ENCODE measurements at places on chromosomes 11 and 22.

- DNase-seq = no peak
These were observed 11.2 kb downstream of the GUCD1 start for GRCh38 chr22:24543679-24544243.

DNA sequence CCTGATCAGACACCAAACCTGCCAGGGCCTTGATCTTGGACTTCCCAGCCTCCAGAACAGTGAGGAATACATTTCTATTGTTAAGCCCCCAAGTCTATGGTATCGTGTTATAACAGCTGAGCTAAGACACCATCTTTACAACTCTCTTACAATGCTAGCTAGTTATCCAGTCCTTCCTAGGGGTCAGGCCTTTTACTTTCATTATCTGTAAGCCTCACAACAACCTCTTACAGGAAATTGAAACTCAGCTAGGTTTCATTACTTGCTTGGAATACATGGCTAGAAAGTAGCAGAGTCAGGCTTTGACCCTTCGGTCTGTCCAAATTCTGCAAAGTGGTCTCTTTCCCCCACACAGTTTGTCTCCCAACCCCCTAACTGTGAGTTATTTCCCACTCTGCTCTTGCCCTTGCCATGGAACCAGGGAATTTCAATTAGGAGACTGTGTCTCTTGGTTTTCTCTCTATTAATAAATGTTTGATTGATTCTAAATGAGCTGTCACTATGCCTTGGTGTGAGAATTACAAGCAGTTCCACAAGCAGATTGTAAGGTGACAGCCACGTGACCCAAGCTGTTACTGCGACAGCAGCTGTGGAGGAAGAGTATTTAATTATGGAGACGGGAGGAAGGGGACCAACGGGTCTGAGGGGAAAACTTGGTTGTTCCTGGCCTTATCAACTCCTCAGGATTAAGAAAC is 38.4 kb upstream of the CLMP start:
- peak; percentile 41 for DNase-seq

DNA sequence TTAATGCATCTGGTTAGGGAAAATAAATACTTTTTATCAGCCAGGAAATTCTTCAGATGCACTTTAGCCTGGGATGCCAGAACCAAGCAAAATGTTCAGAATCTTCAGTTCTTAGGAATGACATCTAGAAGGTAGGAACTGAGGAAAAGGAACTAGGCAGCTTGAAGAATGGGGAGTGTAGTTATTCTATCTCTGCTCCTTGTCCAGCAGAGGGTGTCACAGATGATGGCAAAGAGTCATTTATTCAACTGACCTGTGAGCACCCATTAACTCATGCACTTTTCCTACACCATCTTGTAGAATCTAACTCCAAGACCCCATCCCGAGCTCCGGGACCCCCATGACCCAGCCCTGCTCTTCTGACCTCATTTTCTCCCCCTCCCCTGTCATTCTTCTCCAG is 122.1 kb upstream of the ISX start:
- no peak for DNase-seq

GRCh38 chr11:129720156-129720555 is 95.5 kb upstream of the TMEM45B start:
- no peak for DNase-seq

- DNase-seq = no peak
These were observed 749.2 kb downstream of the NTM start for GRCh38 chr11:132119573-132119972.

DNA sequence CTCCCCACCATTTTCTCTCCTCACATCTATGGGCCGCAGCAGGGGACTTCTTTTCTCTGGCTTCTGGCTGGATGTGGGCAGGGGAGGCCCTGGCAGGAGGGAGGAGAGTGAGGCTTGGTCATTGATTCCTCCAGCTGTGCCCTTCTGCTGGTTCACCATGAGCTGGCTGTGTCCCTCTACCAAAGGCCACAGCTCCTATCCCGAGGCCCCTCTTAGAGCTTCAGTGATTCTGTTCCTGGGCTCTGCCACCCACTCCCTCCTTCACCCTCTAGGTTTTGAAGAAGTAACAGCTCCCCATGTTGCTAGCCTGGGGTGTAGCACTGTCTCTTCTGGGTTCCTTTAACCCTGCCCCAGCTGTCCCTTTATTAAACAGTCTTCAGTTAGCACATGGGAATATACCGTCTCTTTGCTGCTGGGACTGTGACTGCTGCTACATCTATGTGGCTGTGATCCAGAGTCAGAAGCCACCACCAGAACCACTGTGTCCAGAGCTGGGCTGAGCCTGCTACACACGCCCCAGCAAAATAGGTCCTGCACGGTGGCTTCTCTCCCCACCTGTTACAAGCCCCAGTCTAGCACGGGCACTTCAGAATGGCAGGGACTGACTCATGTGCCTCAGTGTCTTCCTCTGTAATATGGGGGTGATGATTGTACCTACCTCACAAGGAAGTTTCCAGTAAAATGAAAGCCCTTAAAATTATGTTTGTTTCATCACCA is 578 bp upstream of the PARVG start:
- no peak for DNase-seq

DNA sequence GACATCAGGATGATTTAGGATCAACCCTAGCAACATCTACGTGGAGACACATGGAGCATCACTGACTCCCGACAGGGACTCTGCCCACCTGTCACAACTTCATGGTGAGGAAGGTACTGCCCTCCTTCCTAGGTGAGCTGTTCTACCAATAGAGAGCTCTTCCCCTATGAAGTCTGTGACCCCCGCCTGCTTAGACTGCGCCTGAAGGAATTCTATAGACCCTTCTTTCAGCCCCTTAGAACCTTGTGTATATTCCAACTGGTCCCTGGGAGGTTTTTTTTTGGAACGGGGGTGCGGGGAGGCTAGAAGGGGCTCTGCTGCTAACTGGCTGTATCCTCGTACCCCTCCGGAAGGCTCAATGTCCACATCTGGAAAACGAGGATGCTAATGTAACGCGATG is 566 bp downstream of the INTS4 start:
- DNase-seq = no peak

GRCh38 chr22:37556710-37557109 is 3.6 kb upstream of the CDC42EP1 start:
- no peak for DNase-seq

GRCh38 chr11:108025387-108026080 is 16.8 kb downstream of the CUL5 start:
- peak; percentile 8 for DNase-seq

- no peak for DNase-seq
These were observed 41.0 kb downstream of the BUD13 start for GRCh38 chr11:116731821-116732220.

- DNase-seq = no peak
These were observed 530.4 kb upstream of the TENM4 start for GRCh38 chr11:79971255-79971654.

GRCh38 chr11:100612766-100613165 is 74.3 kb upstream of the ARHGAP42 start:
- no peak for DNase-seq

DNA sequence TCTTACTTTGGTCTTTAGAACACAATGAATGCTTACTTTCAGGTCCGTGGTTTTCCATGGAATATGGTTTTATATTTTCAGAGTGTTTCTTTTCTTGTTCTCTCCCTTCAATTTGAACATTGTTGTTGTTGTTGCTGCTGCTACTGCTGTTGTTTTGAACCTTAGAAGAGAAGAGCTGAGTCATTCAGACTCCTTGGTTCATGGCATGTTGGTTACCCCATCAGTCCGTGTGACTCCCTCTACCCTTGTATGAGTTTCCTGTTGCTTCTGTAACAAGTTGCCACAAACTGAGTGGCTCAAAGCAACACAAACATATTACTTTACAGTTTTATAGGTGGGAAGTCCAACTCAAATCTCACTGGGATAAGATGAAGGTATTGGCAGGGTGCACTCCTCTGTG is 511.0 kb downstream of the INSC start:
- no peak for DNase-seq
